Renal pelvis (tissue), 12 donors: ENCODE measurements at places on chromosomes 5 and 9. TPM values are rescaled to one million over a fixed set of nuclear protein-coding genes. Genes with fewer than 3 reads are reported as not detected.

Gene FOXD4L5
- polyA plus RNA-seq, result 0.35 TPM

Gene GCNT4
- polyA plus RNA-seq, result 13.3 TPM

DNA sequence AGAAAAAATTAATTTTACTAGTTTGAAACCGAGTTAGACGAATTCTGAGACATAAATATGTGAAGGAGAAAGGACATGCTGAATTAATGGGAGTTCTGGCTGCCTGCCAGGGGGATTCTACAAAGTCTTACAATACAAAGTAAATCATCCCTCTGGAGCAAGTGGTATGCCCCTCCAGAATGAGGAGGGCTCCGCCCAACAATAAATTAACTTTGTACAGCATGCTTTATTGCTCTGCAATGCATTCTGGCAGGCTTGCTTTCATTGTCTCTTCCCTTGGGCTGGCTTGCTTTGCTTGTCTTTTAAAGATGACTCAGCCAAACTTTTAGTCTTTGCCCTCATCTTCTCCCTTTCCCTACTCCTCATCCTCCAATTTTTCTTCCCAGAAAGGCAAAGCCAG, 11.7 kb upstream of the PCDHB1 start:
- no peak for DNase-seq

GRCh38 chr5:172905346-172906140, 53.7 kb upstream of the RPL26L1 start:
- no peak for DNase-seq

DNA sequence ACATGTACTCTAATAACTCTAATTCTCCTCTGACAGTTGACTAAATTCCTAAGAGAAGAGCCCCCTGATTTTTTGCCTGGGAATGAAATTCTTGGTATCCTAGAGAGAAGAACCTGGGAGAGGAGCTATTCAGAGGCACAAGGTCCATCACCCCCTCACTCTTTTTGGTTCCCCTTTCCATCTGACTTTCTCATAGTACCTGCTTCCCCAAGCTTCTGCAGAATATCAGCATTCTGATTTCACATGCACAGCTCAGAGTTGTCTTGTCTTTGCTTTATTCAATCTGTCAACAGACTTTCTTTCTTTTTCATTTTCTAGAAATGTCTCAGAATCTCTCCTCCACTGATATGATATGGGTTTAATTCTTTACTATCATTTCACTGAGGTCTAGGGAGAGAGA, 141.5 kb upstream of the FBXL17 start:
- DNase-seq, result no peak

DNA sequence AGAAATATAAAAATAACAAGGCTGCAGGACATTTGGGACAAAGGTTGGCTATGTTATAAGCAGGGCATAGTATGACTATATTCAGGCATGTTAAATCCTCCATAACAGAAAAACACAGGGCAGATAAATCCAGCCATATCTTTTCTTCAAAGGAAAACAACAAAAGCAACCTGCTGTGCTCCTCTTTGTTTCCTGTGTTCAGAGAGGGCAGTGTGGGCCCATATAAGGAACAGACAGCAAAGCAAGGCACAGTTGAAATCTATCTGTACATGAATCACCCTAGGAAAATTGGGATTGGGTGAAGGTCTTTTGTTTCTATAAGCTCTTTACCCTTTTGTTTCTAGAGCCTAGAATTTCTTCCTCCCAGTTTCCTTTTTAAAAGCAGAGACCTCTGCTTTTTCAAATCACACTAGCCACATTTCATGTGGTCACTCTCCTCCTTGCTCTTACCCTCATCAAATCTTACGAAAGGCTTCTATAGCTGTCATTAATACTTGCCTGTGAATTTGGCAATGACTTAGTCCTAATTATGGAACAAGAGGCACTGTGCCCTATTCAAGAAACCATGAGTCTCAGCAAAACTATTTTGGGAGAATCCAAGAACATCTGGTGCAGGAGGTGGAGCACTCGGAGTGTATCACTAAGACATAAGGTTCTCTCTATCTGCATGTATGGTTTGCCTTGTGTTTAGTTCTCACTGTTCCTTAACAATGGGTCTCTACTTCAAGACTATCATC, 1.8 kb downstream of the GZMA start:
- no peak for DNase-seq

GRCh38 chr9:135951889-135952663, 9.1 kb downstream of the UBAC1 start:
- DNase-seq, result peak; percentile 82

DNA sequence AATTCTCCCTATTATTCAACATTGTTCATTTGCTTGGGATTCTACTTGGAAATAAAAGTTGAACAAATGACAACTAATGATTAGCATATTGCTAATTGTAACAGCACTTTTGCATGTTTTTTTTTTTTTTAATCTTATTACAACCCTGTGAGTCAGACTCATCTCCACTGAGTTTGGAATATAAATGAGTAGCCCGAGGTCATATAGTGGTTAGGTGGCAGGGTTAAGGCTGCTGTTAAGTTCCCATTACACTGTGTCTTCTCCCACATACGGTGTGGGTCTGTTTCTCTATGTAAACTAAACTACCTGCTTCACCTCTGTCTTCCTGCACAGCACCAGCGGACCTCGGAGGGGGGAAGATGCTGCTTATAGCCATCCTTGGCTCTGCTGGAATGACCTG, 92.4 kb downstream of the EQTN start:
- DNase-seq, result no peak

GRCh38 chr5:101080462-101081240, 177.6 kb upstream of the ST8SIA4 start:
- DNase-seq, result no peak

- no peak for DNase-seq
Measured at GRCh38 chr9:1087120-1087881, 37.1 kb downstream of the DMRT2 start.

DNA sequence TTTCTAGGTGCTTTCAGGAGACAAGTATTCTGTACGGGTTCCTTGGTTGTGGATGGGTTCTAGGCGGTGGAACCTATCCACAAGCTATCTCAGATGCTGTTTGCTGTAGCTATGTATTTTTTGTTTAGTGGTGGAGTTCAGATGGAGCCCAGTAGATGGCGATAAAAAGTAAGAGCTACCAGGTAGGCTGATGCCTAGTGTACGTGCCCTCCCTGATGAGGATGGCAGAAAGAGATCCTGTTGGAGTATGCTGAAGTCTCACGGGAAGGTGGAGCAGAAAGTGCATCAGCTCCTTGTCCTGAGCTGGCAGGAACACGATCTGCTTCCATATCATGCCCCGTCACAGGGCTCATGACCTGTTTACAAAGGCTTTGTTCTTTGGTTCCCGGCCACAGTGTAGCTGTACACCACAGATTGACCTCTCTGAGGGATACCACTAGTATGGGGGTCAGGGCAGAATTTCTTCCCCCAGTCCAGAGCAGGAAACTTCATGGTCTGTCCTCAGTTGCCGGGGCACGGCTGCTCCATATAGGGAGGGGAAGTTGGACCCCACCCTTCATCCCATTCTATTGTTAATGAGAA, 12.6 kb upstream of the UGT3A2 start:
- DNase-seq, result peak; percentile 43

Gene DOK3
- polyA plus RNA-seq, result 6.6 TPM

GRCh38 chr5:132369007-132369473, 470 bp upstream of the SLC22A5 start:
- peak; percentile 58 for DNase-seq

DNA sequence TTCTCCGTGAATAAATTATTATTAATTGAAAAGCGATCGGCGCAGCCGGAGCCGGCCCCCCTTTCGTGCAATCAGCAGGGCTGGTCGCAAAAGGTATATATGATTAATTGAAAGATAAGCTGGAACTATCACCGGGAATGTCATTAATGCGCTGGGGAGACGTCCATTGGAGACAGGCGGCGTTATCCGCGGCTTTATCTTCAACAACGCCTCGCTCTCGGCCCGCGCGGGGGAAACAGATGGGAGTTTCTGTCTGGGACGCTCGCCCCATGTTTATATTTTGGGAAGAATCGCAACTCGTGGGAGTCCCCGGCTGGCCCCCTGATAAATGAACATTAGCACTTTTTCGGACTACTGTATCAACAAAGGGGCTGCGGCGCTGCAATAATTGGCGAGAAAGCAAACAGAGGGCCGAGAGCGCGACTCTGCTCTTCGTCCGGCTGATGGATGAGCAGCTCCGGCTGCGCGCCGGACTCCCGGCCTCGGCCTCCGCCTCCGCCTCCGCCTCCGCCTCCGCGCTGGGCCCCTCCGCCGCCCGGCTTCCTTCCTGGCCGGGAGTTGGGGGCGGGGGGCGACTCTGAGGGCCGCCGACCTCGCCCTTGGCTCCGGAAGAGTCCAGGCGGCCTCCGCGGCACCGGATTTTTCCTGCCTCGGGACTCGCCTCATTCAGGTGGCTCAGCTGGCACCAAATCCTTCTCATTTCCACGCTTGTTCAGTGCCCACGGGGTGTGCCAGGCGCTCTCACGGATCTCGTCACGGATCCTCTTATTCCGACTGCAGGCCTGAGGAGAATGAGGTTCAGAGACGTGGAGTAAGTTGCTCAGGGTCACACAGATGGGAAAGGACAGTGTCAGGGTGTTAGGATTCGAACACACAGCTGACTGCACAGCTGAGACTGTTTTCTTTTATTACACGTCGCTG, 3.6 kb upstream of the NKX2-5 start:
- no peak for DNase-seq

Gene OGN
- polyA plus RNA-seq, result 28.7 TPM

Gene ANKRD18A
- 3.9 TPM for polyA plus RNA-seq

GRCh38 chr9:136051453-136051836, 43.6 kb downstream of the NACC2 start:
- DNase-seq, result no peak

Gene CCNI2
- polyA plus RNA-seq, result 2.6 TPM

GRCh38 chr9:137057545-137057944, 3.7 kb upstream of the ENTPD2 start:
- no peak for DNase-seq

Gene CMYA5
- polyA plus RNA-seq, result 17.7 TPM
